ENCODE measurements at places on chromosomes 4 and X. TPM values are rescaled to one million over a fixed set of nuclear protein-coding genes. Genes with fewer than 3 reads are reported as not detected.

TCEAL6 gene
- total RNA-seq: not detected

GAGE1 gene
- not detected for total RNA-seq

GLRA3 gene
- not detected for total RNA-seq

KCNE5 gene
- total RNA-seq: 0.11 TPM

ABCG2 gene
- 0.65 TPM for total RNA-seq

RTL5 gene
- total RNA-seq: 1.1 TPM

PLXNA3 gene
- total RNA-seq: 12.9 TPM

SUPT20HL2 gene
- total RNA-seq: not detected

JAKMIP1 gene
- not detected for total RNA-seq

LRP2BP gene
- 1.4 TPM for total RNA-seq

CFP gene
- total RNA-seq: 0.11 TPM

POF1B gene
- total RNA-seq: not detected

NUDT11 gene
- total RNA-seq: 26.5 TPM

TEX13C gene
- not detected for total RNA-seq

FAM53A gene
- 2.3 TPM for total RNA-seq

ASB12 gene
- total RNA-seq: 0.13 TPM

DRD5 gene
- total RNA-seq: not detected

PITX2 gene
- total RNA-seq: not detected

PNMA6F gene
- total RNA-seq: not detected

COL4A5 gene
- 0.13 TPM for total RNA-seq

TRIML2 gene
- total RNA-seq: not detected

RXFP1 gene
- 0.97 TPM for total RNA-seq

FATE1 gene
- not detected for total RNA-seq

SMIM10 gene
- total RNA-seq: 5.5 TPM

ANK2 gene
- total RNA-seq: 87.4 TPM

HEPH gene
- 0.13 TPM for total RNA-seq

CXorf49 gene
- not detected for total RNA-seq

GLRB gene
- total RNA-seq: 16.2 TPM

REPS2 gene
- total RNA-seq: 0.54 TPM

SMIM10L2A gene
- total RNA-seq: 0.52 TPM

SSX4B gene
- not detected for total RNA-seq

ARMCX5 gene
- 17.1 TPM for total RNA-seq

NUDT10 gene
- total RNA-seq: 4.3 TPM

ADAM29 gene
- not detected for total RNA-seq

TMEM165 gene
- total RNA-seq: 235 TPM

SMIM31 gene
- total RNA-seq: 0.11 TPM

ANXA3 gene
- 0.91 TPM for total RNA-seq

CXCL3 gene
- total RNA-seq: 0.39 TPM

SPACA5 gene
- not detected for total RNA-seq

AGTR2 gene
- total RNA-seq: not detected

FAM47E gene
- total RNA-seq: 5.1 TPM

ITM2A gene
- 3.4 TPM for total RNA-seq

SPANXN4 gene
- not detected for total RNA-seq

ADGRL3 gene
- not detected for total RNA-seq

RIPPLY1 gene
- total RNA-seq: 0.13 TPM

Measured in articular chondrocyte of knee joint (primary cell).